ENCODE measurements at places on chromosomes 2 and 18.
A peak's percentile ranks its signal among the peaks of the same experiment; 100 is the strongest.

DNA sequence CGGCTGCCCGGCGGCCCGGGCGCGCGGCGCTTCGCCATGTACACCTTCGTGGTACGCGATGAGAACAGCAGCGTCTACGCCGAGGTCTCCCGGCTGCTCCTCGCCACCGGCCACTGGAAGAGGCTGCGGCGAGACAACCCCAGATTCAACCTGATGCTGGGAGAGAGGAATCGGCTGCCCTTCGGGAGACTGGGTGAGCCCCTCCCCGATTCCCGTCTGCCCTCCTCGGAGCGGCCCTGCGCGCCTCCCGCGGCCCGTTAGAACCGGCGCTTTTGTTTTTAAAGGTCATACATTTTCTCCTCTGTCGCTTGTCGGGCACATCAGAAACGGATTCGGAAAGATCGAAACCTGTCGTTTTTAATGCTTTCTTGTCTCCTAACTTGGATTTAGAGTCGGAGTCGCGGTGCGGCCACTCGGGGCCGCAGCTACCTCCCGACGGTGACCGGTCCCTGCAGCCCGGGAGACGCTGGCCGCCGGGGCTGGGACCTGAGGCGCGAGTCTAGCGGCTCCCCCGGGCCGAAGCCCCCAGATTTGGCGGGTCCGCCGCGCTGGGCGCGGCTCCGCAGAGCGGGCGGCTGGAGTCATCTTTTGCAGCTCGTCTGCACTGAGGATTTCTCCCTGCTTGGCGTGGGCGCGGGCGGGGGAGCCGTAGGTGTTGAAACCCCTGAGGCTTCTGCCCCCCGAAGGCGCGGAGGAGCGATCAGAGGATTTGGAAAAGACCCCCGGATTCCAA is 519 bp downstream of the TTL start:
- no peak for DNase-seq

DNA sequence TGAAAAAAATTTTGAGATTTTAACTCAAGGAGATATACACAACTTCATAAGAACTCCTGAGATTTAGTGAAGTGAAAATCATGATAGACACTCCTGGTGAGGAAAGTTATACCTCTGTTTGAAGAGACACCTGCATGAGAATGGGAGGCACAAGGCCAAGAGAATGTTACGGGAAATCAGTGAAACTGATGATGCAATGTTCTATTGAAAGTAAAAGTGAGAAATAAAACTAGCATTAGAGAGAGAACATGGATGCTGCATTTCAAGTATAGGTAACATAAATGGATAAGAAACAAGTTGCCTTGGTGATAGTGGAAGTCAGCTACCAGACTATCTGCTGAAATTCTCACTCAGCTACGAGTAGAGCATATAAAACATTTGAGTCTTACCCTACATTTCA is 562.1 kb upstream of the FANCL start:
- no peak for DNase-seq

- DNase-seq, result no peak
Observed at GRCh38 chr18:61079714-61080113, 253.5 kb upstream of the CDH20 start.

DNA sequence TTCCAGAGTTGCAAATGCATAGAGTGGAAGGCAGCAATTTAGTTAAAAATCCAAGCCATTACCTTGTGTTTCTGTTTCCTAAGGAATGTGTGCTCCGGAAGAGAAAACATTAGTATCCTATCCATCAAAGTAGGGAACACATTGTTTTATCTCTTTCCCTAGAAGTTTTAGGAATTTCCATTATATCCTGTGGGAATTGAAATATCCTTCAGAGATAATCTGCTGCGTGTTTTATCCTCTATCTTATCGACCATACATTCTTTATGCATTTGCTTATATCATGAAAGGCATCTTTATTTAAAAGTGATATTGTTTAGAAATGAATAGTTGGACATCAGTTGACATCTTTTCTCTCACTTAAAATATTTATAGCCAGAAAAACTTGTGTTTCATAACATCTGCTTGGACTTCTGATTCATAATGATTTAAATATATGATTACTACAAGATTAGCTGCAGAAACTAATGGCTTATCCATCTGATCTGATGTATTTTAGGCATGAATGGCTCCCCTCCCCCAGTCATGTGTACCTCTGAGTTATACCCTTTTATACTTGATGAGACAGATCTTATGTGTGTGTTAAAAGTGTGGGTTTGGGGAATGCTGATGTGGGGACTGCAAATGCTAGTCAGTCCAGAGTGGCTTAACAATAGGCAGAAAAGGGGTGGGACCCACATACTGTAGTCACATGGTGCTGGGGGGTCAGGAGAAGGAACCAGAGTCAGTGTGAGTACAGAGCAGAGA is 136.2 kb upstream of the ARHGAP28 start:
- no peak for DNase-seq

GRCh38 chr2:182372661-182373060 is 54.2 kb downstream of the PDE1A start:
- DNase-seq, result peak; percentile 33

GRCh38 chr2:202950592-202950991 is 38.5 kb downstream of the CARF start:
- no peak for DNase-seq

GRCh38 chr2:231198291-231199173 is at the start of gene ARMC9:
TSS of gene ARMC9 (plus strand) at chr2:231198631. CDS start at chr2:231206239, 7,608 bp downstream.
- no peak for DNase-seq

DNA sequence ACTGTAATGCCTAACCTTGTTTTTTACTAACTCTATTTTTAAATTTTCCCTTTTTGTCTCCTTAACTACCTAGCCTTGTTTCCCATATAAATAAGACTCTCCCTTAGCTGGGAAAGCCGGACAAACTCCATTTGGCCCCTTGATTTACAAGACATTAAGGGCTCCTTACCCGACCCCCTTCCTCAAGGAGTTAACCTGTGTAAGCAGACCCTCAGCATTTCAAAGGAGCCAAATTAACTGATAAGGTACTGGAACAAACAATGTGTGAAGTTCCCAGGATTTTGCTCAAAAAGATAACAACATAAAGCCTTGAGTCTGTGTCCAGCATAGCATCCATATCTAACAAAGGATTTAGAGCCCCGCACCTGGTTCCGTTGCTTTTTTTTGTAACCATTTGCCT is 59.6 kb upstream of the C2orf15 start:
- DNase-seq, result no peak

- no peak for DNase-seq
Observed at GRCh38 chr2:222753251-222753824, 81.9 kb downstream of the MOGAT1 start.

DNA sequence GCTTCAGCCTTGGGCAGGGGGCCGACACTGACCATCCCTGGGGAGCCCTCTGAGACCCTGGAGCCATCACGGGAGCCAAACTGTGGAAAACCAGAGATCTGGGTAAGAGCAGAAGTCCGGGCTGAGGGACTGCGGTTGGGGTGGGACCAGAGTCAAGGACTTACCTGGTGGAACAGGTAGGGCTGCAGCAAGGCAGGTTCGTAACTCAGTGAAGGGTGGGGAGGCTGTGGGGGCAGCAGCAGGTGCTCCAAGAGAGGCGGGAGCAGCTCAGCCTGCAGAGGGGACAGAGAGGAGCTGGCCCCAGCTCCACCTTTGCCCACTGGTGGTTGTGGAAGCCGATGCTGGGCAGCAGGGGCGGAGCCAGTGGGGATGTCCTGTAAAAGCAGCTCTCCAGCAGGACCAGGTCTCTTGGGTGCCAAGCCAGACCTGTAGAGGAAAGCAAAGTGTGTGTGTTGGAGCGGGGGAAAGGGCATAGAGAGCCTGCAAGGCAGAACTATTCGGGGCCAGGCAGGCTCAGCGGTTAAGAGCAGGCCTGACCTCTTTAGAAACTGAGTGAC is 6.7 kb downstream of the PTPRN start:
- no peak for DNase-seq

- DNase-seq, result no peak
Observed at GRCh38 chr2:214730800-214731407, 78.6 kb downstream of the BARD1 start.

DNA sequence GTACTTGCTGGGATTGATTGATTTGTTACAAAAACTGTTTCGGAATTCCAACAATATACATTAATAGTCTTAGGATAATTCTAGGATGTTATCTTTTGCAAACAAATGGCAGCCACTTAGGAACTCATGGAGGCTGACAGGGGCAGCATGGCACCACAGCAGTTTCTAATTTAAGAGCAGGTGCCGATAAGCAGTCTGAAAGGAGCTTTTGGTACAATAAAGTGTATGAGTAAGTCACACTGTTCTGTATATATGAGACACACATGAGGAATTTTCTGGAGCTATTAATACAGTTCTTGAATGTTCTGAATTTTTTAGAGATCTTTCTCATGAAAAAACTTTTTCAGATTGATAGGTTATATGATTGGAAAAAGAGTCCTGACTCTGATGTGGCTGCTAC is 52.2 kb downstream of the EIF5B start:
- no peak for DNase-seq

GRCh38 chr2:129281791-129282530 is 697.5 kb upstream of the RAB6C start:
- no peak for DNase-seq

GRCh38 chr18:13813271-13813849 is 10.6 kb upstream of the MC5R start:
- peak; percentile 6 for DNase-seq

DNA sequence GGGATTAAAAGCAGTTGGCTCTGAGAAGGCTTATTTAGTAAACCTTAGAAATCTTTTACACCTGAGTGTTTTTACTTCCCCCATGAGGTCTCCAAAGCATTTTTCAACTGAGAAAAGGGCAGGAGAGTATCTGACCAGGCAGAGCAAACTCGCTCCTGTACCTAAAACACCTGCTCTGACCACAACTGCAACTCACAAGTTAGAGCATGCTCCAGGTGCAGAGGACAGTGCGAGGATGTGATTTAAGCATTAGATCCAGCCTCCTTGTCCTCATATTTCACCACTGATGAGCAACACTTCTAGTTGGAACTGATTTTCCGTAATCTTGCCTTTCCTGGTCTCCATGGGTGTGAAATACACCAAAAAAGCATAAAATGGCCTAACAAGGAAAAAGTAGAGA is 34.5 kb upstream of the TBC1D8 start:
- DNase-seq, result no peak

- no peak for DNase-seq
Observed at GRCh38 chr2:13616059-13616458, 899.3 kb downstream of the TRIB2 start.
